Left forelimb (tissue), 1 donor: ENCODE measurements at places on chromosomes 5 and 9.

DNA sequence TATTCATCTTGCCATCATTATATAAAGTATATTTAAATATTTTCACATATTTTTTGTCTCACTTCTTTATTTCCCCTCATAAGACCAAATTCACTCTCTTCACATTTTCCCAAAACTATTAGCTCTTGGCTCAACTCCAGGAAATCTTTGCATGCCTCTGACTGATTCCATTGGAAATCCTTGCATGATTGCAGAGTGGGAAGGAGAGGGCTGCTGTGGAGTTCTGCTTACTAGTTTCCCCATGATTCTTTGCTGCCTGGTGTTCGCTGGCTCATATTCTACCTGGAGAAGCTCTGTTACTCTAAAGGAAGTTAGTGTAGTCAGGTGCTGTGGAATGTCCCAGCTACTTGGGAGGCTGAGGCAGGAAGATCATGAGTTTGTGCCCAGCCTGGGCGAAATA is 41.9 kb downstream of the LIX1 start:
- DNase-seq: no peak

GRCh38 chr9:70491426-70492318 is 77.2 kb upstream of the KLF9 start:
- no peak for DNase-seq

- no peak for DNase-seq
Observed at GRCh38 chr5:98865690-98866089, 63.1 kb downstream of the CHD1 start.

GRCh38 chr5:76863001-76863400 is 13.2 kb downstream of the S100Z start:
- DNase-seq: no peak

- DNase-seq: no peak
Observed at GRCh38 chr5:129996896-129997295, 92.6 kb downstream of the CHSY3 start.
